Osteoblast (primary cell): ENCODE measurements at places on chromosomes 1 and 21. TPM values are rescaled to one million over a fixed set of nuclear protein-coding genes. Genes with fewer than 3 reads are reported as not detected.

Gene KIAA0040
- 0.59 and 1.1 TPM in 2 replicates for total RNA-seq

Gene LRRN2
- total RNA-seq = under 0.01 TPM in 1 of 2 replicates, not detected in the other

Gene CCDC185
- total RNA-seq = not detected in 2 replicates

Gene IL19
- not detected in 2 replicates for total RNA-seq

Gene TEDDM1
- not detected in 2 replicates for total RNA-seq

Gene CD34
- under 0.01 and 0.36 TPM in 2 replicates for total RNA-seq
